ENCODE measurements at places on chromosomes 4 and X.

DNA sequence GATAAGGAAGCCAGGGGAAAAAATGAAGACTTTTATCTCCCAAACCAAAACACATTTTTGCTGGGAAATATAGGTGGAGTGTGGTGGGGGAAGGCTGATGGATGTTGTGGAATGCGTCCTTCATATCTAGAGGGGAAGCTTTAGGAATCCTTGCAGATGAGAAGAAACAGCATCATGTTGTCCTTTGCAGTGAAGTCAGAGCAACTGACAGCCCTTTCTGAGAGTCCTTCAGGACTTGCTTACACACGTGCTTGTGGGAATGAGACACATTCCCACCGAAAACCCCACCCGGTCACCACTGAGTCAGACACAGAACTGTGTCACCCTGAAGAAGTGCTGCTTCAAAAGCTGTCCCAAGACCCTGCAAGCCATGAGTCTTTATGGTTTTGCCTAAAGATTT is 81.5 kb downstream of the SHROOM2 start:
- DNase-seq: no peak

DNA sequence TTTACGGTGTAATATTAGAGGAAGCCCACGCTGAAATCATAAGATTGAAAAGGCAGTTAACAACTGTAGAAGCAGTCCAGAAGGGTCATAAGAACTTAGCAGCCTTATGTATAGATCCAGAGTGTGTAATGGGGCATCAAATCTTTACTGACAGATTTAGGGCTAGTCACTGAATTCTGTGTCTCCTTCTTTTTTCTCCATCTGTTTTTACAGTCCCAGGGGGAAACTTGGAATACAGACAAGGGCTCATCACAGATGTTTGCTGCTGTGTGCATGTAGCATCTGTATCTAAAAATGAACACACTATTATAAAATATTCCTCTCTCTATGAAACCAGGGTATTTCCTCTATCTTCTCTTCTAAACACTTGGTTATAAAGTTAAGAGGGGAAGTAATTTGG is 43.9 kb downstream of the CYSLTR1 start:
- DNase-seq: no peak

DNA sequence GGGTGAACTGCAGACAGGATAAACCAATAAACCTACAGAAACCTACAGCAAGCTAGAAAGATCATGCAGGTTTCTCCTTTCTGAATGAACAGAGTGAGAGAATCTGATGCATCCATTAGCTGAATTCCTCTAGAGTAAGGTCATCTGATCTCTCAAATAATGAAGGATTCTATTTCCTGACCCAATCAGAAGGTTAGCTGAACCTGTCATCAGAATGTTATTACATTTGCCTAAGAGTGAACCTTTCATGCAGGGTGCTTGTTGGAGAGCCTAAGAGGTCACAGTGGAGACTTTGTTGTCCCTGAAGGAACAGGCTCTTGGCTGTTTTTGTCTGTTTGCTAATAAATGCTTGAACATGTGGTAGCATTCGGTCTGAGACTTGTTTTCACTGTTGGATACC is 24.0 kb downstream of the MEPE start:
- no peak for DNase-seq

- no peak for DNase-seq
These were observed 86.8 kb downstream of the SH2D1A start for GRCh38 chrX:124433186-124433585.

GRCh38 chr4:87975466-87975865 is at the start of gene SPP1:
Gene SPP1 (plus strand): TSS chr4:87975714. CDS start chr4:87976896, 1,182 bp downstream.
- no peak for DNase-seq

- peak; percentile 83 for DNase-seq
These were observed 1.0 kb downstream of the CNOT6L start for GRCh38 chr4:77818073-77818601.

GRCh38 chr4:153497091-153497531 is 31.0 kb downstream of the TMEM131L start:
- DNase-seq: no peak

- DNase-seq: no peak
These were observed 31.5 kb downstream of the BLOC1S4 start for GRCh38 chr4:6747294-6748051.

DNA sequence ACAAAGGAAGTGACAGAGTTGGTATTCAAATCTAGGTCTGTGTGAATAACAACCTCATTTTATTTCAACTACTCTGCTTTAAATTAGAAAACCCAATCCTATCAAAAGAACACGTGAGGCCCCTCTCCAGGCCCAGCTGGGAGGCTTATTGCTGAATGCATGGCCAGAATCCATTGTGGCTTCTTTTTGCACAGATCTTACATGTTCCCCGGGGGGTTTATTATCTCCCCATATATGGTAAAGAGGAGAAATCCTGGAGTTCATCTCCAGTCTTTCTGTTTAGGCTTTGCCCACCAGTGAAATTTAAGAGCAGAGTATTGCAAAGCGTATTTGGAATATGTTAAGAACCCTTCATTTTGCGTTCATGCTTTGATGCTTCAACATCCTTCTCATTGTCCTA is 655.6 kb downstream of the IL1RAPL1 start:
- DNase-seq: no peak

DNA sequence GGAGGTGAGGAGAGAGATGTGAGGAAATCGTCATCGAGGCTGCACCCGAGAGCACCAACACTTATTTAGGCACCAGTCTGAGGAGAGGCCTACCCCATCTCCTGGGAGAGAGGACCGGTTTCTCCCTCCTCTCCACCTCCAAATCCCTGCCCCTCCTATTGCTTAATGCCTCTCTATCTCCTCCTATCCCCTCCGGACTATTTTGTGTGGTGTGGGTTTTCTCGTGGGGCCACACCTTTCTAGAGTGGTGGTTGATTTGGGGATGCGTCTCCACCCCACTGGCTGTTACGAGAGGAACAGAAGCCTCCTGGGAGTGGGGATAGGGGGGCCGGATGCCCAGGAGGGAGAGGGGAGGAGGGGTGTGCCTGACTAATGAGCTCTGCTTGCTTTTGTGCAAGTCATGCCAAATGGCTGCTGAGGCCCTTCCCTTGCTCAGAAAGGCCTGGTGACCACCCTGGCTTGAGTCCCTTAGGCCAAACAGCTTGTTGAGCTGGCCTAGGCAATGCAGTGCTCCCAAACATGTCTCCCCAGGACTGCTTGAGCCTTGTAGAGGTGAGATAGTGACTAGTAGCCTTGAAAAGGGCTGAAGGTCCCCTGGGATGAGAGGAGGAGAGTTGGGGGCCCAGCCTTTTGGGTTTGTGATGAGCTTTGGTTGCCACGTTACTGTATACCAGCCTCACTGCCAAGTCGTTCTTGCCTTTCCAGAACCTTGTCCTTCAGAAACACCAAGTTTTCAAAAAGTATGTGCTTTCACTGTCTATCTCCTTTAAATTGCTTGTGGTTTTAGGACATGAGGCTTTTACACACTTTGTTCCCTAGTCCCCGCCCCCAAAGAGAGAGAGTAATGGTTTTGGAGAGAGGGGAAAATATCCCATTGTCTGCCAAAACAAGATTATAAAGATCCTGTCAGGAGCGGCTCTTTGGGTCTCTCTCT is 1.2 kb downstream of the MSN start:
- DNase-seq: no peak

Data from WERI-Rb-1 (cell line).